Endothelial cell of coronary artery (primary cell): ENCODE measurements at places on chromosomes 11 and 22. TPM values are rescaled to one million over a fixed set of nuclear protein-coding genes. Genes with fewer than 3 reads are reported as not detected.

The GRM5 gene
- total RNA-seq, result 0.18 TPM in 1 of 2 replicates, not detected in the other

The ANKRD49 gene
- 7.0 and 10.8 TPM in 2 replicates for total RNA-seq

The TMEM86A gene
- total RNA-seq, result 1.1 and 1.3 TPM in 2 replicates

The RGL4 gene
- total RNA-seq, result not detected in 2 replicates

The PDE2A gene
- total RNA-seq, result 10.2 and 23.6 TPM in 2 replicates

The CCDC188 gene
- total RNA-seq, result 6.4 and 6.7 TPM in 2 replicates

The SNX19 gene
- 35.4 and 47.2 TPM in 2 replicates for total RNA-seq

The ADORA2A gene
- 37.6 and 91.5 TPM in 2 replicates for total RNA-seq

The PANX3 gene
- total RNA-seq, result not detected in 2 replicates

The TSPAN4 gene
- 63.9 and 81.4 TPM in 2 replicates for total RNA-seq

The FAM227A gene
- total RNA-seq, result 0.72 and 2.1 TPM in 2 replicates

The NADSYN1 gene
- 94.6 and 104 TPM in 2 replicates for total RNA-seq

The MYBPC3 gene
- total RNA-seq, result not detected in 2 replicates

The TRIM48 gene
- not detected in 2 replicates for total RNA-seq

The POTEH gene
- not detected in 2 replicates for total RNA-seq

The BIRC3 gene
- total RNA-seq, result 1.7 and 4.6 TPM in 2 replicates

The SLC36A4 gene
- total RNA-seq, result 7.1 and 8.3 TPM in 2 replicates

The ANO1 gene
- 0.09 and 0.47 TPM in 2 replicates for total RNA-seq

The POU2AF2 gene
- not detected in 2 replicates for total RNA-seq

The SLC22A12 gene
- not detected in 2 replicates for total RNA-seq

The ASRGL1 gene
- total RNA-seq, result 28.3 and 33.5 TPM in 2 replicates

The CCDC116 gene
- total RNA-seq, result 0.09 and 0.28 TPM in 2 replicates

The NEFH gene
- 0.56 and 0.63 TPM in 2 replicates for total RNA-seq

The FAM111B gene
- 6.3 and 12.1 TPM in 2 replicates for total RNA-seq

The TMEM191B gene
- total RNA-seq, result 0.36 and 0.47 TPM in 2 replicates

The GGTLC3 gene
- not detected in 2 replicates for total RNA-seq

The SOX10 gene
- total RNA-seq, result not detected in 2 replicates

The OR52N4 gene
- not detected in 2 replicates for total RNA-seq

The CD248 gene
- total RNA-seq, result under 0.01 and 1.1 TPM in 2 replicates

The C1QTNF4 gene
- 0.18 and 0.28 TPM in 2 replicates for total RNA-seq

The DERL3 gene
- 0.19 and 0.63 TPM in 2 replicates for total RNA-seq

The SLC29A2 gene
- total RNA-seq, result 0.09 and 0.28 TPM in 2 replicates

The HBD gene
- total RNA-seq, result not detected in 2 replicates

The NXPE2 gene
- total RNA-seq, result 0.09 TPM in 1 of 2 replicates, not detected in the other

The CD3G gene
- total RNA-seq, result not detected in 2 replicates

The MRPL11 gene
- total RNA-seq, result 41.3 and 44.1 TPM in 2 replicates

The PRAME gene
- 0.09 TPM in 1 of 2 replicates, not detected in the other for total RNA-seq

The SYCE3 gene
- not detected in 2 replicates for total RNA-seq

The TEX54 gene
- not detected in 2 replicates for total RNA-seq

The TNNT3 gene
- not detected in 2 replicates for total RNA-seq

The BAIAP2L2 gene
- 0.09 and 0.28 TPM in 2 replicates for total RNA-seq

The SCT gene
- not detected in 2 replicates for total RNA-seq

The NELL1 gene
- not detected in 2 replicates for total RNA-seq

The TMPRSS13 gene
- not detected in 2 replicates for total RNA-seq

The OR4A5 gene
- total RNA-seq, result not detected in 2 replicates

The OR8A1 gene
- not detected in 2 replicates for total RNA-seq

The TRIM66 gene
- 5.0 and 6.4 TPM in 2 replicates for total RNA-seq

The TH gene
- total RNA-seq, result not detected in 2 replicates

The RCOR2 gene
- 0.36 and 0.47 TPM in 2 replicates for total RNA-seq

The DYNC2H1 gene
- total RNA-seq, result 8.5 and 10.0 TPM in 2 replicates

The RAC2 gene
- total RNA-seq, result 20.8 and 30.0 TPM in 2 replicates
